ENCODE measurements at places on chromosomes 12 and 14.

GRCh38 chr12:527241-527640, 67.5 kb downstream of the B4GALNT3 start:
- no peak for DNase-seq

DNA sequence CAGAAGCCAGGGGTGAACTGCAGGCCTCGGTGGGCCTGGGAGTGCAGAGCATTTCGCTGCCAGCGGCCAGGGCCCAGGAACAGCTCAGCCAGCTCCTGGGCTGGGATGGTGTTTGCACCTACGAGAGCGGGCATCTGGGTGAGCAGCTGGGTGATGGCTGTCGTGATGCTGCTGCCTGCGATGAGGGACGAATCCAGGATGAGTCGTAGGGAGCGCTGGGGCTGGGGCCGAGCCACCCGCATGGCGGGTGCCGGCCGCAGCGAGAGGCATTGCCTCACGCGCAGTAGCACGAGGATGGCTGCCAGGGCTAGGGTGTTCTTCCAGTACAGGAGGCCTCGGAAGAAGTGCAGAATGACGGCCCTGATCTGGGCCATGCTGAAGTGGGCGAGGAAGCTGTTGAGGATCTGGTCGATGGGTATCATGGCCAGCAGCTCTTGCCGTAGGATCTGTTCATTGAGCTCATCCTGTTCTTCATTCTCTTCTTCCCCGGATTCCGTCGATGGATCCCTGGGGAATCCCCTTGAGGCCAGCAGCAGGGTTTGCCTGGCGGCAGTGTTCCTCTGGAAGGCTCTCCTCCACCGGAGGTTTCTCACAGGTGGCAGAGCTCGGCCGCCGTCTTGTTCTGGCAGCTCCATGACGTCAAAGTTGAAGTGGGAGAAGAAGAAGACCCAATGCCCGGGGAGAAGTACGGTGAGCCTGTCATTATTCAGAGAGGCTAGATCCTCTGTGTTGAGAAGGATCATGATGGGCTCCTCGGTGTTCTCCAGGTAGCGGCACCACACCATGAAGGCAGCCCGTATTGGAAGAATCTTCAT, 22.1 kb downstream of the RTL1 start:
- no peak for DNase-seq

DNA sequence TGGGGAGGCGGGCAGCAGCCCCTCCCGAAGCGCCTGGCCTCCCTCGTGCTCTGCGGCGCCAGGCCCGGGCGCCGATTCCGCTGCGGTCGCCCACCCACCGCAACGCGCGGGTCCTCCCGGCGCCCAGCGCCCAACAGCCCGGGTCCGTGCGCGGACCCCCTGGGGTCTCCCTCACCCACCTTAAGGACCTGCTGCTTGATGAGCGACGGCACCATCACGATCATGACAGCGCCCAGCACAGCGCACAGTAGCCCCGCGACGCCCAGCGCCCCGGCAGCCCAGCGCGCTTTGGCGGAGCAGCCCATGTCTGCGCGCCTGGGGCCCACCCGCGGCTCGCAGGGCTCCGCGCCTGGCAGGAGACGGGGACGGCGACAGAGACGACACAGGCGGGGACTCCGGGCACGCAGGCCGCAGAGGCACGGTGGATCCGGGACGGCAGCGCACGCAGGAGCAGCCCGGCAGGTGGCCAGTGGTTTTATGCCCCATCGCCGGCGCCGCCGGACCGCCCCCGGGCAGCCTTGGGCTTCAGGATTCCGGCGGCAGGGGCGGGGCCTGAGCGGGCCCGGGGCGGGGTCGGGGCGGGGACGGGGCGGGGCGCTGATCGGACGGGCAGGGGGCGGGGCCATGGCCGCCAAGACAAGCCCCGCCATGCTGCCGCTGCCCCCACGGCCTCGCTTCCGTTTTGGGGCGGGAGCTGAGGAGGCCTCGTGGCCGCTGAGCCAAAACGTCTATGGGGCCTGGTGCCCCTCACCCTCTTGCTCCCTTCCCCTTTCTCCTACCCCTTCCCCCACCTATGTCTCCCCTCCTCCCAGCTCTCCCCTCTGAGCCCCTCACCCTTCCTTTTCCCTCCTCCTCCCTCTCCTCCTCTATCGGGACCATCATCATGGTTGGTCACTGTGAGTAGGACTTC, at the start of gene SCARB1:
Gene SCARB1, minus strand, starts transcription at position 449 of the 910 bp plus-strand sequence. Its CDS starts 144 bp downstream, at position 305.
- peak; percentile 91 for DNase-seq

GRCh38 chr14:83867566-83868225, 1662.2 kb upstream of the FLRT2 start:
- DNase-seq = no peak

DNA sequence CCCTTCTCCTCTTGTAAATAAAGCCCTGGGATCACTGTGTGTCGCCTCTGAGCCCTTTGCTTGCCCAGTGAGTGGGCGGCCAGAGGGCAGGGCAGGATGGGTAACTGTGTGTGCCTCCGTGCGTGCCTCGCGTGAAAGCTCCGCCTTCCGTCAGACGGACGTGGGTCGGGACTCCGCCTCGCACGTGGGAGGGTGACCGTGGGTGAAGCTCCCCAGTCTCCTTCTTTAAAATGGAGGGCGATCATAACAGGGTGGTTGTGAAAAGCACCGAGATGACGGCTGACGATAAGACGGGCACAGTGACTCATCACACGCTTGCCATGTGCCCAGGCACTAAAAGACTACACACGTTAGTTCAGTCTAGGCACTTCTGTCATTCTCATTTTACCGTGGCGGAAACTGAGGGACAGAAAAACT, 9.2 kb downstream of the PHB2 start:
- DNase-seq = no peak

GRCh38 chr12:29889737-29890136, 106.0 kb upstream of the TMTC1 start:
- peak; percentile 27 for DNase-seq

DNA sequence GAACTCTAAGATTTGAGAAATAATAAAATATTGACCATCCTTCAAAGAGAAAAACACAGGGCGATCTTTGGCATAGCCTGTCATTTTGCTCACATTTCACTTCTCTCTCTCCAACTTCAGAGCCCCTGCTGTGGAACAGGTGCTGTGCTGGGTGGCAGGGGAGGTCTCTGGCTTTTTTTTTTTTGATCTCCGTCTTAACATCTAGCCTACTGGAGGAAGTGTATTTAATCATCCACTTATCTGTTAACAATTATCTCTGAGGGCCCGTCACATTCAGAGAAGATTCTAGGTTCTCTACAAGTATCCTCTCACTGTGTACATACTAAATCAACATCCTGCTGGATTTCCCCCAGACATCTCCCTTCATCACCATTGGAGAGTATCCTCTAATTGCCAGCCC, 34.1 kb downstream of the CHST11 start:
- DNase-seq = no peak

DNA sequence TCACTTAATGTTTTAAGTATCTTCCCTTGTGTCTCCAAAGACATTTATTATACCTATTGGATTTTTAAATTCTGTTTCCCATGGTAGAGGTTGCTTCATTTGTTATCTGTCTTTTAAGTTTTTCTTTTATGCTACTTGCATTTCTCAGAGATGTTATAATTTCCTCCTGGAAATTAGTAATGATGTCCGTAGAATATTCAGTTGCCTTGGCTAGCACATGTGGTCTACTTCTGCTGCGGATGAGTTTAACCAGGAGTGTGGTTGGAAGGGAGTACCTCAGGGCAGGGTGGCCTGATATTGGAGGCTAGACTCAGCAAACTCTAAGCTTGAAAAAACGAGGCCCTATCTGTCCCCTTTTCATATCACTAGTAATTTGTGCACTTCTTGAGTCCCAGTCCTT, 8.8 kb upstream of the EVL start:
- no peak for DNase-seq

DNA sequence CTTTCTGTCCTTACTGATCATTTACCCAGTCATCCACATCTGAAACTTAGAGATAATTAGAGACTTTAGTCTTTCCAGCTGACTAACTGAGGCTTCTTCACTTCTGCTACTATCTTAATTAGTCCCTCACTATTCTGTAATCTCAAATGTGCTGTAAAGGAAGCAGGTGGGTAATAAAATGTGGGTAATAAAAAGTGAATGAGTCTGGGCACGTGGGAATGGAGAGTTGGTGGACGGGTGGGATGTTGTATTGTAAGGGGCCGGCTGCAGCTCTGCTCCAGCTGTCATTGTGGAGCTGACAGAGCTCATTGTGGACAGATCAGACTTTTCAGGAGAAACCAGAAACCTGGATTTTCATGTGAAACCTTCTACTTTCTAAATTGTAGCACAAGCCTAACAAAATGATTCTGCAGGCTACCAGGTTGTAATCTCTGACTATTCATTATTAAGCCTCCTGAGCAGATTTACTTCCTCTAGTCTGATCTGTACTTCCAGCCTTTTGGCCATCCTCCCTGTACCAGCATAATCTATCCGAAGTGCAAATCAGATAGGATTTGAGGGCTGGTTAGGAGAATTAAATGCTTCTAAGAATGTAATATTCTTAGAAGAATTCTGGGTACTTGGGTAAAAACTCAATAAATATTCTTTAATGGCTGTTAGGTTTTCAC, 42.0 kb upstream of the BMAL2 start:
- no peak for DNase-seq

GRCh38 chr12:122474324-122474716, 26.4 kb downstream of the ZCCHC8 start:
- DNase-seq = no peak

- peak; percentile 68 for DNase-seq
Measured at GRCh38 chr12:11765817-11766794, 116.6 kb downstream of the ETV6 start.

DNA sequence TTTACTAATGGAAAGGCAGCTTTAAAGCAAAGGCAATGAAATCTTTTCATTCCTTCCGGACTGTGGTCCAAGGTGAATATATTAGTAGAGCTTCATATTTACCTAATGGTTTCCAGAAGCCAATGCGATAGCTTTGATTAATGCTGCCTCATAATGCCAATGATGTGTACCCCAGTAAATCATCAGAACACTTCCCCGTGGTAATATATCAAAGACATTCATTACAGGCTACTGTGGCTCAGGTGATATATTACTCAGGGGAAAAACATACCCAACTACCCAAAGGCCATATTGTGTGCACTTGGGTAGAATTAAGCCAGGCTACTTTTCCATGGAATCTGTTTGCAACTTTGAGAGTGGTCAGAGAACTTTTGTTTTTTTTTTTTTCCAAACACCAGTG, 69.4 kb upstream of the DACT1 start:
- no peak for DNase-seq

DNA sequence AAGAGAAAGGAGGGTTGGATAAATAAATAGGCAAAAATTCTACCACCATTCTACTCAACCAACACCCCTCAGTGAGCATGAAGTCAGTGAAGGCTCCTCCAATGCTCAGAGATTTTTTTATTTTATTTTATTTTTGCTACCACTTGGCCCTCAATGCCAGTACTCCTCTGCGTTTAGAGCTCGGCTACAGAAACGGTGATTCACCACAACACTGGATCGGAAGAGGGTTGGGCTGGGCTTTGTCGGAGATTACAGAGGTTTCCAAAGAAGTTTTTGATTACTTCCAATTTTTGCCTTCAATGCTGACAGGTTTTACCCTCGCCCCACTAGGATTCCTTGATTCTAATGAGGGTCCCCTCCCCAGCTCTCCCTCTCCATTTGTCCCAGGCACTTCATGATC, 1027.2 kb upstream of the TMEM132C start:
- DNase-seq = no peak

DNA sequence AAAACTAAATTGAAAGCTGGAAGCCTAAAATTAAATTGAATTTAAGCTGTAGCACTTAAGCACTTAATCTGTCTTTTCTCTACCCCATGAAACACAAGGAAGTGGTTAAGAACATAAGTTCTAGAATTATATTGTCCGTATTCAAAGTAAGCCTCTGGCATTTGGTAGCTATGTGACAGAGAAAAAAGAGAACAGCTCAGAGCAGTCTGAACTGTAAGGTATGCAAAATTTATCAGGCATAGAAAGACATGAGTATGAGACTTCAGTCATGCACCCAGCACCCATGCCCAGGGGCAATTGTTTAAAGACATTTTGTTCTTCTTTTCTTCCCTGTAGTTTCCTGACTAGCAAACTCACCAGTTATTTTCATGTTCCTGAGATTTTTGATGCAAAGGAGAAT, 116.7 kb downstream of the KCNMB4 start:
- no peak for DNase-seq

GRCh38 chr12:103680591-103681141, 93.6 kb downstream of the STAB2 start:
- DNase-seq = peak; percentile 6

GRCh38 chr14:22131749-22132476, 457.1 kb downstream of the DAD1 start:
- no peak for DNase-seq

DNA sequence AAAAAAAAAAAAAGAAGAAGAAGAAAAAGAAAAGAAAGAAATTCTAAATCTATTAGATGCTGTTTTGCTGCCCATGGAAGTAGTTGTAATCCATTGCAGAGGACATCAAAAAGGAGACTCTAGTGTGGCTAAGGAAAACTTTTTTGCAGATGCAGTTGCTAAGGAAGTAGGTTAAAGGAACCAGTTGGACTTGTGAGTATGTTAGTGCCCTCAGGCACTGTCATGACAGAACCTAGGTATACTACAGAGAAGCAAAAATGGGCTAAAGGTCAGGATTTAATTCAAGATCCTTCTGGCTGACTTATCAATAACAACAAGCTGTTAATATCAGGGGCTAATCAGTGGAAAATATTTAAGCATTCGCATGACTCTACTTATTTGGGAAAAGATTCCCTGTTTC, 1571.6 kb upstream of the FLRT2 start:
- no peak for DNase-seq

- no peak for DNase-seq
Measured at GRCh38 chr14:92459030-92459949, 54.3 kb upstream of the RIN3 start.

DNA sequence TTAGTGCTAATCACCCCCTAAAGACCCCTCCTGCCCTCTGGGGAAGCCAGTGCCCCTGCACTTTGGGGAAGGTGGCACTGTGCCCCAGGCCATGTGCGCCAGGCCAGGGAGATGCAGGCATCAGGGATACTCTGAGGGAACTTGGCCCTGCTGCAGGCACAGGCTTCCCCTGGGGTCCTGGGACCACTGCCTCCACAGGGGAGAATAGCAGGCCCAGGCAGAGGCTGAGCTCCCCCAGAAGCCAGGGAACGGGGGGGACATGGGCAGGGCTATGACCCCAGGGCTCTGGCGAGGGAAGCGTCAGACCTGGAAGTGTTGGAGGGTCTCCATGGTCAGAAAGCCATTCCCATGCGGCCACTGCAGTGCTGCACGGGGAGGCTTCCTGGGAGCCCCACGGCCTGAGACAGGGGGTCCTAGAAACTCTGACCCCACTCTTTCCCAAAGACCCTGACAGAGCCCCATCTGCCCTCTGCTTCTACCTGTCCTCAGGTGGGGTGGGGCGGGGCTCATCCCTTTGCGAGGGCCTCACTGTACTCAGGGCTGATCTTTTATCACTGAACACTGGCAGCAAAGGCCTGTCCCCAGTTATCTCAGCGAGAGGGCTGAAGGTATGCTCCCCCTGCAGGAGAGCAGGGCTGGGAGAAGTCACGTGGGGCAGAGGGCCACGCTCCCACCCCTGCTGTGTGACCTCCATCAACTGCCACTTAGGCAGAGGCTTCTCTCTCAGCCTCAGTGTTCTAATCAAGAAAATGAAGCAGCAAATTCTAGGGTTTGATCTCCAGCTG, 160.0 kb downstream of the CALM1 start:
- DNase-seq = no peak

DNA sequence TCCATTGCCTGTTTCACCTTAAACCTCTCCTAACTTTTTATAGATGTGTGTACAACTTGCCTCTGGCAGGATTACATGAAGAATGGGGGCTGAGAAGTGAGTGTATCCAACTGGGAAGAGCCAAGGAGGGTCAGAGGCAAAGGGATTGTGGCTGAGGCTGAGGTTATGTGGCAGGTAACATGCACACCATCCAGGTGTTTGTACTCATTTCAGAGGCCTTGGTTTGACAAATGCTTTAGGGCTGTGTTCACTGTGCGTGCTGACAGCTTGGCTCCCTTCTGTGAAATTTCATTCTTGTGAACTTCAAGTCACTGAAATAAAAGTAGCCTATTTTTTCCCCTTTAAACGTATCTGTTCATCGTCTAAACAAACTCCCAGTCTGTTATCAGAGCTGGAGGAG, 47.7 kb downstream of the ANO6 start:
- no peak for DNase-seq
